ENCODE measurements at places on chromosomes 1 and 21. TPM values are rescaled to one million over a fixed set of nuclear protein-coding genes. Genes with fewer than 3 reads are reported as not detected.

INKA2 gene
- total RNA-seq, result 2.2 TPM

LEFTY1 gene
- total RNA-seq, result 211 TPM

SPATA45 gene
- not detected for total RNA-seq

PGBD5 gene
- 6.4 TPM for total RNA-seq

SPRR2F gene
- total RNA-seq, result not detected

HES2 gene
- total RNA-seq, result 24.0 TPM

LCE3D gene
- not detected for total RNA-seq

GPR157 gene
- 15.9 TPM for total RNA-seq

P3R3URF gene
- total RNA-seq, result not detected

ACTL8 gene
- total RNA-seq, result 2.8 TPM

KCNE1 gene
- total RNA-seq, result 0.11 TPM

TENT5C gene
- 40.7 TPM for total RNA-seq

CD84 gene
- 1.3 TPM for total RNA-seq

- no peak for DNase-seq
Observed at GRCh38 chr1:229388897-229389580, 44.9 kb downstream of the ACTA1 start.

GRCh38 chr1:9890224-9890731 is 19.8 kb downstream of the CTNNBIP1 start:
- DNase-seq, result no peak

GRCh38 chr1:229596925-229597699 is 28.8 kb downstream of the TAF5L start:
- DNase-seq, result peak; percentile 23

GRCh38 chr21:18545908-18546307 is 142.3 kb upstream of the TMPRSS15 start:
- no peak for DNase-seq

DNA sequence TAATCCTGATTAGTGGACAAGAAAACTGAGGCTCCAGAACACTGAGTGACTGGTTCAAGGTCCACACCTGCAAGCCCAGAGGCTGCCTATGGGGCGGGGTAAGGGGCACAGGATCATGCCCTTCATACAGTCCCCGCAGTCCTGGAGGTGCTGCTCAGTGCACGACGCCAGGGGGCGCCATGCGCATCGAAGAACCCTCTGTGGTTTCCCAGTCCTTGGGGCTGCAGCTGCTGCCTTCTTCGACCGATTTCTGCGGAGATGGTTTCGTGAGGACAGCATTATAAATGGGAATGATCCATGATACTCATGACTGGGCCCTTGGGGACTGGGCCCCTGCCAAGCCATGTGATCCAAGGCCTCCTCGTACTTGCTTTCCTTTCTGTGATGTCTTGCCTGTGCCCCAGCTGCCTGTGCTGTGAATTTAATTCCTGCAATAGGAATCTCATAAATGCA is 37.1 kb upstream of the ARHGEF10L start:
- peak; percentile 94 for DNase-seq

DNA sequence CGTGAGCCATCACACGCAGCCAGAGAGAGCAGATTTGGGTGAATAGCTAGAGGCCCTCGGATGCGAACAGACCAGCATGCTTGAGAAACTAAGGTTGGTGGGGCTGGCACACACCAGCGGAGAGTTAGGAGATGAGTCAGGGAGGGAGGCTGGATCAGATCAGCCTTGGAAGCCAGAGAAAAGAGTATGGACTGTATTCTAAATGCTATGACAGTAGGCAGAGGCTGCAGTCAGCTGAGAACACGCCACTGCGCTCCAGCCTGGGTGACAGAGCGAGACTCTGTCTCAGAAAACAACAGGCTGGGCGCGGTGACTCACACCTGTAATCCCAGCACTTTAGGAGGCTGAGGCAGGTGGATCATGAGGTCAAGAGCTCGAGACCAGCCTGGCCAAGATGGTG is 4.0 kb upstream of the PLEKHM2 start:
- DNase-seq, result no peak

- DNase-seq, result no peak
Observed at GRCh38 chr1:7617826-7618225, 153.3 kb upstream of the VAMP3 start.

DNA sequence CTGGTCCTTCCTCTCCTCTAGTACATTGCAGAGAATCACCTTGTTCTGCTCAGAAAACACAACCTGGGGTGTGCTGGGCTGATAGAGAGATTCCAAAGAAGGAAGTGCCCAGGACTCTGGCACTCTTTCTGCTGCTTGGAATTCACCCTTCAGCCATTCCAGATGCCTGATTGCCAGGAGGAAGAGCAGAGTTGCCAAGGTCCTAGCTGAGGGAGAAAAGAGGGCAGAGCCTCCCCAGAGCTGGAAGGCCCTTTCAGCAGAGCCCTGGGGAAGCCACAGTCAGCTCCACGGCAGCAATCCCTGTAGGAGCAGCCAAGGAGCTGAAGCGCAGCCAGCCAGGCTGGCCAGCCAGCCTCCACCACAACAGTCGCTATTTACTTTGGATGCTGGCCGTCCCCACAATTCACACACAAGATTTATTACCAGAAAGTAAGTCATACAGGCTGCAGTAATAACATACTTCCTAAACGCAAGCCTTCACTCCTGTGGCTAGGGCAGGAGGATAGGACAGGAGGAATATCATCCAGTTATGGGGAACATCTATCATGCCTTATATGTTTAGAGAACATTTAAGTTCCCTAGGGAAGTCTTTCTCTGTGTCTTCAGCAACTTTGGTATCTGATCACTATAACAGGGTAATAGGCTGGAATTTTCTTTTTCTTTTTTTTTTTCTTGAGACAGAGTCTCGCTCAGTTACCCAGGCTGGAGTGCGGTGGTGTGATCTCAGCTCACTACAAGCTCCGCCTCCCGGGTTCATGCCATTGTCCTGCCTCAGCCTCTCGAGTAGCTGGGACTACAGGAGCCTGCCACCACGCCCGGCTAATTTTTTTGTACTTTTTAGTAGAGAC is 36.6 kb upstream of the SLC44A3 start:
- DNase-seq, result peak; percentile 70

- DNase-seq, result no peak
Observed at GRCh38 chr1:100928128-100928527, 32.2 kb downstream of the SLC30A7 start.

- DNase-seq, result no peak
Observed at GRCh38 chr1:192386051-192386650, 69.4 kb downstream of the RGS21 start.

DNA sequence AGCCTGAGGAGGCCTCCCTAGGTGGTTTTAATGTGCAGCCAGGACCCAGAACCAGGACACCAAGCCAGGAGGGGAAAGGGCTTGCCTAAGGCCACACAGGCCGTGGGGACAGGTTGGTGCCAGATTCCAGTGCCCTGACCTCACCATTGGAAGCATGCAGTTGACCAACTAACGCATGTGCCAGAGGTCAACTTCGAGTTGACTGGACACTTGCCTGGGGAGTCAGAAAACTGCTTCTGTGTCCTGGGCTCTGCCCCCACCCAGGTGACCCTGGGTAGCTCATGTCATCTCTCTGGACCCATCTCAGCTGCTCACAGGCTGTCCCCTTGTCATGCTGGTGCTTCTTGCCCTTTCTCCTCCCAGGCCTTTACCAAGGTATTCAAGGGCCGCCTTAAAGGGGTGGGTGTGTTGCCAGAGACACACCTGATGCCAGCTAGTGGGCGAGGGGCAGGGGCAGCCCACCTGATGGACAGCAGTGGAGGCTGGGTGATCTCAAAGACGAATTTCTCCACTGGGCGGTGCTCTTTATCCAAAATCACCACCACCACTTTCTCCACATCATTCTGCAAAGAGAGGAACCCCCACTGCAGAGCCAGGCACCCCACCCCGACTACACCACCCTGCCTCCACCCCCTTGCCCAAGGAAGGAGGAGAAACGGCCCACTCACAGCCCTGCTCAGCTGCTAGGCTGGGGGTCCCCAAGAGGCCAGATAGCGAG is 4.4 kb downstream of the MAD2L2 start:
- no peak for DNase-seq

GRCh38 chr1:1291548-1292441 is 11.6 kb downstream of the SCNN1D start:
- DNase-seq, result peak; percentile 83

DNA sequence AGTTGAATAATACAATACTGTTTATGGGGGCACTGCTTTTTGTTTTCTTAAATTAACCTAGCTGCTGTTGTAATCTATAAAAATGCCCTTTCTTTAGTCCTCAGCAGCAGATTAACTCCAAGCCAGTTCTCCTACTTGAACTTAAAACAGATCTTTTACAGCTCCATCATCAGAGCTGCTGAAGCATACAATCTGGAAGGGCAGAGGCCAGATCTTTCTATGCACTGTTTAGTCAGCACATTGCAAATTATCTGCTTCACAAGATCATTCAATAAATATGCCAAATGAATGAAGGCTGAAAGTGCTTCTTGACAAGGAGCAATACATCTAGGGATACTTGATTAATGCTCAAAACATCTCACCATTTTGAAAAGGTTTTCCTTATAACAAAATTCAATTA is 115.8 kb downstream of the PLPPR5 start:
- no peak for DNase-seq

GRCh38 chr1:119040906-119041305 is 52.8 kb upstream of the TBX15 start:
- DNase-seq, result peak; percentile 28

- no peak for DNase-seq
Observed at GRCh38 chr1:245926888-245927287, 580.2 kb downstream of the SMYD3 start.

GRCh38 chr21:45644041-45644906 is 749 bp downstream of the PCBP3 start:
- DNase-seq, result no peak

DNA sequence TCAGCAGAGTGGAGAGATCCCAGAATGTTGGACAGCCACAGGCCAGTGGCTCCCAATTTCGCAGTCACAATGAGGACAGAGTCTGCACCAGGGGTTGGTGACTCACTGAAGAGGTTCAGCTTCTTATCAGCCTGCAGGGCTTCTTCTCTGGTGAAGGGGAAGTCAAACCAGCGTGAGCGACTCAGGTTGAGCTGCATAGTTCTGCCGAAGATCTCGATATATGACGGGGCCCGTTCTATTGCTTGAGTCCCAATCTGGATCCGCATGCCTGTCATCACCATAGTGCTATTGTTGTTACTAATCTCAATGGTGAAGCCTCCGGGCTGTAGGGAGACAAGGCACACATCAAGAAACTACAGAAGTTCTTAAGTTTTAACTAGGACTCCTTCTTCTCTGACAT is 58.5 kb downstream of the UBR4 start:
- DNase-seq, result no peak

DNA sequence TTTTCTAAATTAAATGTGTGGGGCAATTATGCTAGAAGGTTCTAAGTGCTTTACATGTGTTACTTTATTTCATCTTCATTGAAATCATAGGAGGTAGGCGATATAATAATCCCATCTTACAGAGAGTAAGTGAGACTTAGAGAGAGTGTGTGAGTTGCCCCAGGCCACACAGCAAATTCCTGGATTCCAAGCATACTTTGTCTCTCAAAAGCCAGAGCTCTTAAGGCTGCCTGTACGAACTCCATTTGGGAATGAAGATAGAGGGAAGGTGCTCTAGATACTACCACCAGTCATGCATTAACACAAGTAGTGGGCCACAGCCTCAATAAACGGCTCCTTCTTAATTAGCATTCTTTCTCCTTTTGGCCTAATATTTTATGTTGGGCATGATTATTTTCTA is 170.1 kb downstream of the SIPA1L2 start:
- DNase-seq, result no peak

DNA sequence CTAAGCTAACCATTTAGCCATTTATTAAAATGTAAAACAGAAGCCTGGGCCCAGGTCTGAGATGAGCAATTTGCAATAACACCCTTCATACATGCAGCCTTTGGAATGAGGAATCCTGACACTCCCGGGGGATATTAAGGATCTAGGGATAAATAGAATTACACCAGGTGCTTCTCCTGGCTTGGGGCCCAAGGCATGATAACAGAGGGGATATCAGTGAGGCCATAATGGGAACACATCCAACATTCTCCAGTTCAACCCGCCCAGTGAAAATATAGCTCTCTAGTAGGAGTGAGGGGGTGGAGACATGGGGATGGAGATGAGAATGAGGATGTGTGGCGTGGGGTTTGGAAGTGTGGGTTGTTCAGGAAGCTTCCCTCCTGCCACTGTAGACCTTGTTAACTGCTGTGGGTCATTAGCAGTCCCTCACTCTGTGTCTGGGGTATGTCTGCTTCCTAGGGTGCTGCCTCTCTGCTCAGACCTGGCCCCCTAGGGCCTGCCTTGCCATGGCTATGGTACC is 57.9 kb upstream of the KANK4 start:
- DNase-seq, result no peak

GRCh38 chr1:88252745-88253144 is 431.3 kb upstream of the PKN2 start:
- no peak for DNase-seq

DNA sequence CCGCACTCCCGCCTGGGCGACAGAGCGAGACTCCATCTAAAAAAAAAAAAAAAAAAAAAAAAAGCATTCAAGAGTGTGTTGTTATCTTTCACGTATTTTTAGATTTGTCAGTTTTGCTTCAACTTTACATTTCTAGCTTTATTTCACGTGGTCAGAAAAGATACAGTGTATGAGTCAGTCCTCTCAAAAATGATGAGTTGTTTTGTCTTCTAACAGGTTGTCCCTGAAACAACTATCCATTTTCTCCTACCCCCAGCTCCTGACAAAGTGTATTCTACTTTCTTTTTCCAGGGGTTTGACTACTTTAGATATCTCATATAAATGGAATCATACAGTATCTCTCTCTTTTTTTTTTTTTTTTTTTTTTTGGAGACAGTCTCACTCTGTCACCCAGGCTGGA is 5.5 kb upstream of the ZNF695 start:
- no peak for DNase-seq

- no peak for DNase-seq
Observed at GRCh38 chr1:209772126-209772525, 12.2 kb downstream of the C1orf74 start.

GRCh38 chr1:19495799-19496526 is 10.6 kb upstream of the CAPZB start:
- no peak for DNase-seq
